Dermis microvascular lymphatic vessel endothelial cell (primary cell): ENCODE measurements at places on chromosomes 11 and 22. TPM values are rescaled to one million over a fixed set of nuclear protein-coding genes. Genes with fewer than 3 reads are reported as not detected.

- DNase-seq: no peak
Measured at GRCh38 chr11:74002832-74003231, 6.1 kb downstream of the UCP3 start.

Gene PAMR1
- total RNA-seq: under 0.01 and 0.25 TPM in 2 replicates

Gene RAG2
- not detected in 2 replicates for total RNA-seq

GRCh38 chr22:44335903-44336803, 23.4 kb upstream of the SHISAL1 start:
- no peak for DNase-seq

Gene RBMXL2
- total RNA-seq: not detected in 2 replicates

DNA sequence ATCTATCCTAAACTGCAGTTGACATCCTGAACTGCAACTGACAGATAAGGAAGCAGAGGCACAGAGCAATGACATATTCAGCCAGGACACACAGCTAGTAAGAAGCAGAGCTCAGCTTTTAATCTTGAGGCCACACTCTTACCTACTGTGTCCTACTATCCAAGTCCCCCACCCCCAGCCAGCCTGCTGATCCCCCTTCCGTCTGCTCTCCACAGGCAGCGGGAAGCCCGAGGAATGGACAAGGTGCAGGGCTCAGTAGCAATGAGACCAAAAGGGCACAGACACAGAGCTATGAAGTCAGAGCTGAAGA, 4.3 kb downstream of the POLR3H start:
- DNase-seq: no peak
